ENCODE measurements at places on chromosomes 6 and 20. TPM values are rescaled to one million over a fixed set of nuclear protein-coding genes. Genes with fewer than 3 reads are reported as not detected.

DNA sequence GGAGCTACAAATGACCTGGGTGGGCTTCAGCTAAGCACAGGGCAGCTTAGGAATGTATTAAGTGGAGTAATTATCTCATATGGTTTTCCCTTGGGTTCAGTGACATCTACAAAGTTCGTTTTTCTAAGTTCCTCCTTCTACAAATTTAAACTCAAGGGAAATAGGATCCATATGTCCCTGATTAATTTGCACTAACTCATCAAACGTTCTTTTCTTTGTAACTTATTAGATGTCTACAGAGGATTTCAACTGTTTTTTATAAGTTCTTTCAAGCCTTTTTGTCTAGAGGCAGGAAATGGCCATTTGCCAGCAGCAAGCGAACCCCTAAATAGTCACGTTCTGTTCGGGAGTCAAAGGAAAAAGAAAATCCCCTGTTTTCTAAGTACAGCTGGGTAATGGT, 1060.3 kb downstream of the KIF16B start:
- no peak for DNase-seq

- no peak for DNase-seq
These were observed 154.3 kb upstream of the RPS6KA2 start for GRCh38 chr6:166781331-166781730.

- DNase-seq, result no peak
These were observed 75.3 kb downstream of the RIN2 start for GRCh38 chr20:19833395-19833794.

DNA sequence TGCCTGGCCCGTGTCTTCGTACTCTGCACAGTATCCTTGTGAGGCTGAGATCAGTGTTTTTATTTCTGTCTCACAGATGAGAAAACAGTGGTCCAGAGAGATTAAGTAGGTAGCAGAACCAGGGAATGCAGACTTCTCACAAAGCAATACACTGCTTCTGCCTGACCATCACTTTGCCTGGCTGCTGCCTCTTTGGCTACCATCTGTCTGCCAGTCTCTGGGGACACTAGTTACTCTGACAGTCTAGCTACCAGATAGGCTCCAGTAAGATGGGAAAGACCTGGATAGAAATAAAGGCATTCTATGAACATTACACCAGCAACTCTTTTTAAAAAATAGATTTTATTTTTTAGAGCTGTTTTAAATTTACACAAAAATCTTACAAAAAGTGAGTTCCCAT, 96.9 kb downstream of the PHACTR3 start:
- no peak for DNase-seq

DNA sequence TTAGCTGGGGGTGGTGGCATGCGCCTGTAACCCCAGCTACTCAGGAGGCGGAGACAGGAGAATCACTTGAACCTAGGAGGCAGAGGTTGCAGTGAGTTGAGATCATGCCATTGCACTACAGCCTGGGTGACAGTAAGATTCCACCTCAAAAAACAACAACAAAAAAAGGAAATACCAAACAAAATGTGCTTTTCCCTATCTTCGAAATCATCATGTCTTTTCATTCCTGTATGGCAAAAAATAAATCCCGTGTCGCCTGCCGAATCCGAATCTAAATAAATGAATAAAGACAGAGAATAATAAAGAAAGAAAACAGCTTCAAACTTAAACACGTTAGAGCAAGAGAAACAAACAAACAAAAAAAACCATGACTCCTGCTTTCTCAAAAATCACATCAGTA, 11.8 kb downstream of the B4GALT5 start:
- no peak for DNase-seq

DNA sequence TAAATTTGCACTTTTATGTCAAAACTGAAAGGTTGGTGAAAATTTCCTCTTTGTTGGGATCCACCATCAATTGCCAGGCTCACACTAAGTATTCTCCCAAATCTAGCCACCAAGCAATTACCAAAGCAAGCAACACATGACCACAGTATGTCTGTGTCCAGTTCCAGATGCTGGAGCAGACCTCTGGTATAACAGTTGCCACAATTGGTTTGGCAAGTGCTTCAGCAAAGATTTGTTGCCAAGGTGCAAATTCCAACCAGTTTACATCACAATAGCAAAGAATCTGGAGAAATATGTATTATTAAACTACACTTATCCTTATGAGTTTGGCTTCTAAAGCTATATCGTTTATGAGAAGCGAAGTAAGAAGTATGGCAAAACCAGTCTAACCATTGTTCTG, 6.4 kb downstream of the GTF2H5 start:
- peak; percentile 57 for DNase-seq

DNA sequence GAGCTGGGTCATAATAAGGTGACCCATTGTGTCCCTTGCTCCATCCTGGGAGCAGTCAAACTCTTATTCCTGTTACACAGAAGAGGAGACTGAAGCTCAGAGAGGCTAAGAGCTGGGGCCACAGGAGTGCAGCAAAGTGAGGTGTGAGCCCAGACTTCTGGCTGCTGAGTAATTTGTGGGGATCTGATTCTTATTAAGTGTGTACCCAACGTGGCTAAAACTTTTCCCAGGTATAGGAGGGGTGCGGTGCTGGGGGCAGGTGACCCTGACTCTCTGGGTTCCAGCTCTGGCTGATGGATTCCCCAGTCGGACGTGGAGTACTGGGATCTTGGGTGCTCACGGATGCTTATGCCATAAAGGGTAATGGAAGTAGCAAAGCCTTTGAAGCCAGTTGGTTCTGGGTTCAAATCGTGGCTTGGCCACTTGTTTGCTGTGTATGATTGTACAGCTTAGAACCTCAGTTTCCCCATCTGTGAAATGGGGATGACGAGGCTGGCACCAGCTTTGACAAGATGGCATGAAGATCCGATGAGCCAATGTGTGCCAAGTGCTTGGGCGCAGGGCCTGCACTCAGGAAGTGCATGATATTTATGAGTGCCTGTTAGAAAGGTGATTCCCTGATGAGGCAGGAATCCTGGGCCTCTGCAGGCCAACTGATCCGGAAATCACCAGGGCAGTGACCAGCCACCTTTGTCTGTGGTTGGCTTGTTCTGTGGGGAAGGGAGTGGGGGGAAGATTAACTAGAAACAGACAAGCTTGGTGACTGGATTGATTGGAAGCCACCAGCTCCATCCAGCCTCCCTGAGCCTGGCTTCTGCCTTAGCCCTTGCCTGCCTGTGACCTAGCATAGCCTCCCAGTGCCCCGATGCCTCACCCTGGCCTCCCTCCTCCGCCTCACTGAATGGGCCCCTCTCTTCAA, 6.0 kb downstream of the SRC start:
- no peak for DNase-seq

Gene ZNF165
- total RNA-seq, result 0.71 TPM

Gene DDO
- 1.2 TPM for total RNA-seq

- no peak for DNase-seq
These were observed 631.4 kb downstream of the CDH26 start for GRCh38 chr20:60589623-60590022.

DNA sequence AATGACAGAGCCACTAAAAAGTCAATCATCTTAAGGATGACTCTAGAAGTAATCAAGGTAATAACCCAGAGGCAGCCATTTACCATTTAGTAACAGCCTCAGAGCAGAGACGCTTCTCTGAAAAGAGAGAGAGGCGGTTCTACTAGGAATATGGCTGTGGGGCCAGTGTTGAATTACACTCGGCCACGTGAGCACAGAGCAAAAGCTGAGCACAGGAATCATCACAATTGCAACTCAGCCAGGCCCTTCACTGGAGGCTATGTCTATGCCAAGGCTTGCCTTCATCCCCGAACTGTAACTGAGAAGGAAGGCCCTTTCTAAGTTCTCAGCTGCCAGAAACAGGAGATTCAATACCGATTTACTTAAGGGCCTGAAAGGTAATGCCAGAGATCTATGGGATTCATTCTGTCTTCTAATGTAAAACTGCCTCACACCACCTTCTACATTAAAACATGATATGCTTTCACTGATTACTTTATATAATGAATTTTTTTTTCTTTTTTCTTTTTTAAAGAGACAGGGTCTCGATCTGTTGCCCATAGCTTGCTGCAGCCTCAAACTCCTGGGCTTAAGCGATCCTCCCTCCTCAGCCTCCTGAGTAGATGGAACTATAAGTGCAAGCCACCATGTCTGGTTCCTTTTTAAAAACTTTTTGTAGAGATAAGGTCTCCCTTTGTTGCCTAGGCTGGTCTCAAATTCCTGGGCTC, 67.6 kb downstream of the NUDT3 start:
- DNase-seq, result no peak

Gene C20orf204
- 1.1 TPM for total RNA-seq

Gene TTLL9
- 1.5 TPM for total RNA-seq

Gene GSTA2
- not detected for total RNA-seq

Gene XKR7
- 0.12 TPM for total RNA-seq

GRCh38 chr6:142384519-142385254, 82.9 kb downstream of the ADGRG6 start:
- DNase-seq, result no peak

Gene BPIFA1
- total RNA-seq, result not detected

DNA sequence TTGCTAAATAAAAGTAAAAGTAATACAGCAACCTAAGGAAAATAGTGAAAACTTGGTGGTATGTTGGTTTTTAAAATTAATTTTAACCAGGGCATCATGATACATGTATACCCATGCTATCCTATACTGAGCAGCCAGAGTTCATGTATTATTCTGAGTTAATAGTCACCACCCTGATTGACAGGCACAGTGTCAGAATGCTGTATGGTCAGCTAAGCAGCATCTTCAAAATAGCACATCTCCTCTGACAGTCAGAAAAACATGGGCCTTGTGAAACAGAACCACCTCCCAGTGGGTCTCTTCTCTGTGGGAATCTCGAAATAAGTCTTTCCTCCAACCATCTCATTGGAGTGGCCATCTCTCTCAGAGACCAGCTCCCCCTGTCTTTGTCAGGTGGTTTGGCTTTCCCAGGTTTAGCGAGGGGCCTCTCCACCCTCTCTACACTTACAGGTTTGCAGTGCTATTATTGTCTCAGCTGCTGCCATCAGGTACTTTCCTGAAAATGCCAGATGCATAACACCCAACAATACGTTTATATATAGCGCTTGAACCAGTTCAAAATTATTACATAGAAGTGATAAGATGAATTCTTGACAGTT, 47.1 kb upstream of the RNF8 start:
- DNase-seq, result no peak

Gene ULBP1
- total RNA-seq, result 1.6 TPM

- DNase-seq, result no peak
These were observed 125.0 kb downstream of the C6orf118 start for GRCh38 chr6:165184192-165184979.

- DNase-seq, result no peak
These were observed 244.2 kb downstream of the HIVEP2 start for GRCh38 chr6:142700671-142701312.

GRCh38 chr20:18364768-18365167, 76.4 kb downstream of the ZNF133 start:
- no peak for DNase-seq

DNA sequence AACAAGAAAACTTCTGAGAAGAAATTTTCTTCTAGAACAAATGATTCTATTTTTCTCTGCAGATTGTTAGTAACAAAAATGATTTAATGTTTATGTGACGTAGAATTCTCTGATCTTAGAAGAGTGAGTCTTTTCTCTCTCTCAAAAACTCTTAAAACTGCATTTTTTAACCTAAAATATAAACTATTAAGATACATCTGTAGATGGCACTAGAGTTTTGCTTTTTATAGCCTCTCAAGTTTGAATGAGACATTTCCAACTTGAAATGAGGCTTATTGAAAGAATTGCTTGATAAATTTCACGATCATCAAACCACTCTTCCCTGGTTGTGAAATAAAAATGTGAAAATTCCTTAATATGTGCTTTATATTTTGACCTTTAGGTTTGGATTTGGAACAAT, 53.8 kb downstream of the PHF3 start:
- DNase-seq, result no peak

GRCh38 chr6:149410557-149410956, 10.5 kb downstream of the SUMO4 start:
- DNase-seq, result no peak

Gene TCF21
- not detected for total RNA-seq

DNA sequence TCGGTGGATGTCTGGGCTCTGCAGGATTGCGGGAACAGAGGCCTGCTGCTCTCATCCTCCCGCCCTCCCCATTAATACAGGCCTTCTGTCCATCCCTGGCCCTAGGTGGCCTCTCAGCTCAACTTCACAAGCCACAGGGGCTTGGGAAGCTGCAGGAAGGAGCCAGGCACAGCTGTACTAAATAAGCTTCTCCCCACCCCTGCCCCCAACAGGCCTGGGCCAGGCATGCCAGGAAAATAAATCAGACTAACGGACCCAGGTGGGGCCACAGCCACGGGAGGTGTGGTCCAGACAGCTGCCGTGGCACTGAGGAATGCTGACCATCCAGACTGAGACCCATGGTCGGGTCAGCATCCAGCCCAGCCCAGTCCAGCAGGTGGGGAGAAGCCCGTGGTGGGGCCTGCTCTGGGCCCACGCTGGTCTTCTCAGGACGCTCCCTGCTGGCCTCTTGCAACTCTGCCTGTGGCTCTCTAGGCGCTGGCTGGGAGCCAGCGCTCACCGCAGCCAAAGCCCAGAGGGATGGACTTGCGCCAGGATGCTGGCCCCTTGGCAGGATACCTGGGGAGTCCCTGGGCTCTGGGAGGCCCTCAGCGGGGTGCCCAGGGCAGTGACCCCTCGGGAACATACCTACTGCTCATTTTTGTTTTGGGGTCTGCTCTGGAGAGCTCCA, 8.6 kb upstream of the YTHDF1 start:
- DNase-seq, result peak; percentile 85

- DNase-seq, result peak; percentile 27
These were observed 11.1 kb downstream of the EDEM2 start for GRCh38 chr20:35135867-35136586.

GRCh38 chr6:121826156-121826810, 390.8 kb downstream of the GJA1 start:
- DNase-seq, result peak; percentile 84

Gene NPBWR2
- not detected for total RNA-seq

DNA sequence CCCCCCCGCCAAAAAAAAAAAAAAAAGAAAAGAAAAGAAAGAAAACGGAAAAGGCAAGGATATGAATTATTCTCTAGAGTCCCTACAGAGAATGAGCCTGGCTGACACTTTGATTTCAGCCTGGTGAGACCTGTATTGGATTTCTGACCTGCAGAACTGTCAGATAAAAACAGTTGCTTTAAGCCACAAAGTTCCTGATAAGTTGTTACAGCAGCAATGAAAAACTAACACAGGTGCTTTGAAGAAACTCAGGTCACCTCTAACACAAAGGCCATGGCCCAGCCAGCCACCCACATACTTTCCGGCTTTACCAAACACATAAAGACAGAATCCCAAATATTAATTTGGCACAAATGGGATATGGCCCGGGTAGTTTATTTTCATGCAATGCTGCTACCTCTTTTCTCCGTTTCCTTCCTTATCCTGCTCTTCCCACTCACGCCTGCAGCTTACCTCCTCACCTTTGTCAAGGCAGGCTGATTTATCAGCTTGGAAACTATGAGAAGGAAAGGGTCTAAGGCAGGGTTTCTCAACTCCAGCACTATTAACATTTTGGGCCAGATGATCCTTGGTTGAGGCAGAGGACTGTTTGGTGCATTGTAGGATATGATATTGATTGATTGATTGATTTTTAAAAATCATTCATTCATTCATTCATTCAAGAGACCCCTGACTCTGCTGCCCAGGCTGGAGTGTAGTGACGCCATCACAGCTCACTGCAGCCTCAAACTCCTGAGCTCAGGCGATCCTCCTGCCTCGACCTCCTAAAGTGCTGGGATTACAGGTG, 88.1 kb downstream of the ATXN1 start:
- no peak for DNase-seq

All from Daoy (cell line).